ENCODE measurements at places on chromosomes 6 and 20.
A peak's percentile ranks its signal among the peaks of the same experiment; 100 is the strongest.

GRCh38 chr6:141539617-141540016, 593.1 kb upstream of the GJE1 start:
- no peak for DNase-seq

- no peak for DNase-seq
These were observed 49.9 kb upstream of the TMEM30A start for GRCh38 chr6:75334266-75335040.

DNA sequence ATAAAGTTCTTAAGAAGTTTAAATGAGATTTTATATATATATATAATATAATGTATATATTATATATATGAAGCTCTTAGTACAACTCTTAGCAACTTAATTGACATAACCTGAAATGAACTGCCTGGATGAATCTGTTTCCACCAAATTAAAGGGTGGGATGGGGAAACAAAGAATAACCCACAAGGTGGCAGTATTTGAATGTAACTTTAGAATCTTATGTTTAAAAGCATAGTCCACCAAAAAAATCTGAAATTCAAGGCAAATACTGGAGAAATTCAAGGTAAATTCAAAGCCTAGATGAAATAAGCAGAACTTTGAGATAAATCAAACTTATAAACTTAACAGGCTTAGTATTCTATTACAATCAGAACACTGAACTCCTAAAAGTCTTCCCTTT, 4.4 kb upstream of the IBTK start:
- peak; percentile 55 for DNase-seq

DNA sequence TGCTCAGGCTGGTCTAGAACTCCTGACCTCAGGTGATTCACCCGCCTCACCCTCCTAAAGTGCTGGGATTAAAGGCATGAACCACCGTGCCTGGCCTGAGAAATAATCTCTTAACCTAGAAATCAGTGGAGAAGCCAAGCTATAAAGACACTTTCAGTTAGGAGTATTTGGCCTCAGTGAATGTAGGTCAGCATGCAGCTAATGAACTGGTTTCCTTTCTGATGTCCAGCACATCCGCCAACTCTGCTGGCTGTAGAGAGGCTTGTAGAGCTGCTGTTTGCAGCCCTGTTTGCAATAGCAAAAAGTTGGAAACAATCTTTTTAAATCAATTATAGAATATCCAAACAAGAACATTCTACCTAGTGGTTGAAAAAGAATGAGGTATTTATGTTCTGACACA, 42.4 kb upstream of the ELOVL5 start:
- no peak for DNase-seq

DNA sequence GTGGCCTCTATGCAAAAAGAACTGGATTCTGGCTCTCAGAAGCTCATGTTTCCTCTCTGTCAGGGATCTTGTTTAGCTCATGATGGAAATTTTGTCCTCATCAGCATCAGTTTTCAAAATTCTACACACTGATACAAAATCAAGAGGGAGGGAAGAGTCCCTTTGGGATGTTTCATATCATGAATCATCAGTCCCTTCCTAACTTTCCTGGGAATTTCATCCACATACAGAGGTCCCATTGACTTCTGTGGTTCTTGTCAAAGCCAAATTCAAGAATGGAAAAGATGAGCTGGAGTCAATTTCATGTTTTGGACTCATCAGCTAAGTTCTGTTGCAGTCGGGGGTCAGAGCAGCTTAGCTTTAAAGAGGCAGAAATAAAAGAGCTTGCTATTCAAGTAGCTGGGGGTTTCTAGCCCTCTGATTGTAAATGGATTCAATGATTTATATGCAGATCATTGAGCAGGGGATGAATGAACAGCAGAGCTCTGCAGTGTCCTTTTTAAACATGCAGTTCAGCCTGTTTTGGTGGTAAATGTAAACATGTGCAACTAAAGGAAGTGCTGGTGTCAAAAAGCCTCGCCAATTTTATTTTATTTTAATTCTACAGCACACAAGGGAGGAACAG, 21.3 kb upstream of the TMEM14A start:
- DNase-seq = no peak

GRCh38 chr20:55597526-55597925, 407.8 kb downstream of the CBLN4 start:
- DNase-seq = no peak

GRCh38 chr6:136290410-136291010, 864 bp upstream of the BCLAF1 start:
- DNase-seq = peak; percentile 99

- no peak for DNase-seq
These were observed 63.8 kb upstream of the CLDN20 start for GRCh38 chr6:155200012-155200411.

GRCh38 chr6:44771647-44772415, 384.3 kb downstream of the CDC5L start:
- peak; percentile 6 for DNase-seq

- peak; percentile 18 for DNase-seq
These were observed 274.1 kb upstream of the MAP3K7 start for GRCh38 chr6:90860822-90861601.

DNA sequence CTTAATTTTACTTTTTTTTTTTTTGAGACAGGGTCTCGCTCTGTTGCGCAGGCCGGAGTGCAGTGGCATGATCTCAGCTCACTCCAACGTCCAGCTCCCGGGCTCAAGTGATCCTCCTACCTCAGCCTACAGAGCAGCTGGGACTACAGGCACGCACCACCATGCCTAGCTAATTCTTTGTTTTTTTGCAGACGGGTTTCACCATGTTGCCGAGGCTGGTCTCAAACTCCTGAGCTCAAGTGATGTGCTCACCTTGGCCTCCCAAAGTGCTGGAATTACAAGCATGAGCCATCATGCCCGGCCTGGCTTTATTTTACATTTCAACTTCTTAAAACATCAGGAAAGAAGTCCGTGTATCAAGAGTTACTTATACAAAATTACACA, 5.7 kb downstream of the OSER1 start:
- no peak for DNase-seq

DNA sequence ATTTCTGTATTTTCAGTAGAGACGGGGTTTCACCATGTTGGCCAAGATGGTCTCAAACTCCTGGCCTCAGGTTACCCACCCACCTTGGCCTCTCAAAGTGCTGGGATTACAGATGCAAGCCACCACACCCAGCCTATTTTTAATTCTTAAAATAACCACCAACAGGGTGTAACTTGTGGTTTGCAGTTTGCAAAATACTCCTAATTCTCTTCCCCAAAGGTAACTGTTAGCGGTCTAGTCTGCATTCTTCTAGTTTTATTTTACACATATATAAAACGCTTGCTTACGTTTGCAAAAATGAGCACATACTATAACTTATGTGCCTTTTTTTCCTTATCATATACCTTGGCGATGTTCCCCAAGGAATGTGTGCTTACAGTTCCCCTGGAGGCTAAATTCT, 25.6 kb upstream of the CHMP4B start:
- DNase-seq = no peak

DNA sequence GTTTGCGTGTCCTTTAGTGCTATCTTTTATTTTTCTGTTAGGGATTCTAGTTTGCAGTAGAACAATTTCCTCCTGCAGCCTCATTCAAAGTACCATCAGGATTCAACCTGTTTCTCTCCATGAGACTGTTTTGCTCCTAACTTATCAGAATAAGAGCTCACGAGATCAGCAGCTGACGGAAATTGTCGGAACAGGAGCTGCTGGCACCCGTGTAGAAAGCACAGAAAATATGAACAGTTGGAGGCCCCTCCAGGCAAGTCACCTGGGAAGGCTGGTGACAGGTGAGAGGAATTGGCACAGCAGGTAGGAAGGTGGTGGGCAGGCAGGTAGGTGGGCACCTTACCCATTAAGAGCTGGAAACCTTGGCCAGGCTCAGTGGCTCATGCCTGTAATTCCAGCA, 368.6 kb downstream of the CDH26 start:
- no peak for DNase-seq

- DNase-seq = no peak
These were observed 558.5 kb downstream of the CD83 start for GRCh38 chr6:14676064-14676463.

GRCh38 chr6:105873799-105874198, 212.3 kb upstream of the PRDM1 start:
- DNase-seq = no peak
